ENCODE measurements at places on chromosomes 2 and 18.

GRCh38 chr2:188527141-188527540, 235.5 kb downstream of the GULP1 start:
- DNase-seq = no peak

- no peak for DNase-seq
These were observed 161.8 kb downstream of the FAM210A start for GRCh38 chr18:13564579-13564978.

DNA sequence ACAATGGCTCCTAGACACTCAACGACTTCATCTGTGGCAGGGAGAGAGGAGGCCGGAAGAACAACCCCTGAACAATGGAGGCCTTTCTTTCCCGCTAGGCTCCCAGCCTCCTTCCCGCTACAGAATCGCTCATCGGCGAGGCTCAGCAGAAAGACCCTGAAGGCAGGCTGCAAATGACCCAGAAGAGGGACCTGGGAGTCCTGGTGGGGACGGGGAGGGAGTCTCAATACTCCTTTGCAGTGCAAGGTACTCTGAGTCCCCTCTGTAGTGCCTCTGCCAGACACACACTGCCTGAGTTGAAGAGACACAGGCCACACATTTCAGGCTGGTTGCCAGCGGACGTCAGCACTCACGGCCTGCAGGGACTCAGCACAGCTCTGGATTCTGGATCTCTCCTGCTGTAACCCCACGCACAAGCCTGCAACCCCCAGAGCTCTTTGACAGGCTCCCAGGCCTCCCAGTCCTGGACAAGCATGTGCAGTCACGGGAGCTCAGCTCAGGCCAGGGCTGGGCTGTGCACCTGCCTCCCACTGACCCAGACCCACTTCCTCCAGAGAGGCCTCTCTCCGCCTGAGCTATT, 6.1 kb downstream of the GPR17 start:
- no peak for DNase-seq

GRCh38 chr18:64116571-64117175, 32.2 kb downstream of the LINC00305 start:
- DNase-seq = no peak

GRCh38 chr2:29276151-29276550, 160.9 kb downstream of the CLIP4 start:
- no peak for DNase-seq

DNA sequence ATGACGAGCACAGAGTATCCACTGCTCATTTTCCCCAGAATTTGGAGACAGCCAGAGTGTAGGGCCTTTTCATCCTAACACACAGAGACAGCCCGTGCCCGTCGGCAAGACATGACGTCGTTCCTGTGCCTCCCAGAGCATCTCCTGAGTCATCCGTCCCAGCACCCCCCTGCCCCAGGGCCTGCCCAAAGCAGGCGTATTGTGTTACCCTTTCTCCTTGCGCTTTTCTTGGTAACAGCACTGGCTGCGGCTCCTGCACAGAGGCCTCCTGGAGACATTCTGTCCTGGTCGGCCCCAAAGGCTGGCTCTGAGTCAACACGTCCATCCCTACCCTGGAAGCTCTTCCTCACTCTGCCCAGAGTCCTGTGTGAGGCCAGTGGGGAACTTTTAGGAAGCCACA, 217.1 kb downstream of the KLHL29 start:
- no peak for DNase-seq

- no peak for DNase-seq
These were observed 234.9 kb downstream of the PHLPP1 start for GRCh38 chr18:62950246-62950645.

- DNase-seq = no peak
These were observed 130.7 kb upstream of the SERTAD2 start for GRCh38 chr2:64784168-64785061.

GRCh38 chr2:195808189-195808588, 151.2 kb downstream of the SLC39A10 start:
- DNase-seq = no peak

- no peak for DNase-seq
These were observed 1364.8 kb downstream of the DPP10 start for GRCh38 chr2:115807276-115807675.

DNA sequence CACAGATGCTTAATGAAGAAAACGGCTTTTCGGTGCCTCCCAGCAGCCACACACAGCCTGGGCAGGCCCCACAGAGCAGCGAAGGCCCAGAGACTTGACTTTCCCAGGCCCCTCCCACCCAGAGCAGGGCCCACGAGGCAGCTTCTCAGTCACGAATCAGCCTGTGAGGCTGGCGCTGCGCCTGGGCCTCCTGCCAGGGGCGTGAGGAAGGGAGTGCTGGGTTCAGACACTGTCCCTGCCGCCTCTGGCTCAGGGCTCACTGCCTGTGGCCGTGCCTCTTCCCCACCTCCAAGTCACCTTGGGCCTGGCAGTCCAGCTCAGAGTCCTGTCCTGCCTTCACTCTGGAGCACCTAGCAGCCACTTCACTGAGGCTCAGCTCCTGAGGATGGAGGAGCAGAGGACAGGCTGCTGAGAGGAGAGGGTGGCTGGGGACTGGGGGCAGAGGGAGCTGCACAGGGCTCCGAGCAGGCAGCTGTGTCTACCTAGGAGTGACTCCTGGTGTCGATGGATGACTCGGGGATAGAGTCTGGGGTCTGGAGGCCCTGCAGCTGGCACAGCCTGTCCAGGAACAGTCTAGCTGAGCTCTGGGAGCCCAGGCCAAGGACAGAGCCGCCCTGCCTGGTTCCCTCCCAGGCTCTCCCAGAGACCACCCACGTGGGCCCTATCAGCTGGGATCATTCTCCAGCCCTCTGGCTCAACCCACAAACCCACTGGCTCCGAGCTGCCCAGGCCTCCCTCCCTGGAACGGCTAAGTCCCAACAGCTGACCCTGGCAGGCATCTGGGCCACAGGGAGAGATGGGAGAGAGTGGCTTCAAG, 36.4 kb upstream of the FOSL2 start:
- DNase-seq = no peak

GRCh38 chr2:134623796-134624195, 95.0 kb downstream of the TMEM163 start:
- DNase-seq = no peak

GRCh38 chr2:160167089-160167740, 32.9 kb downstream of the ITGB6 start:
- no peak for DNase-seq

DNA sequence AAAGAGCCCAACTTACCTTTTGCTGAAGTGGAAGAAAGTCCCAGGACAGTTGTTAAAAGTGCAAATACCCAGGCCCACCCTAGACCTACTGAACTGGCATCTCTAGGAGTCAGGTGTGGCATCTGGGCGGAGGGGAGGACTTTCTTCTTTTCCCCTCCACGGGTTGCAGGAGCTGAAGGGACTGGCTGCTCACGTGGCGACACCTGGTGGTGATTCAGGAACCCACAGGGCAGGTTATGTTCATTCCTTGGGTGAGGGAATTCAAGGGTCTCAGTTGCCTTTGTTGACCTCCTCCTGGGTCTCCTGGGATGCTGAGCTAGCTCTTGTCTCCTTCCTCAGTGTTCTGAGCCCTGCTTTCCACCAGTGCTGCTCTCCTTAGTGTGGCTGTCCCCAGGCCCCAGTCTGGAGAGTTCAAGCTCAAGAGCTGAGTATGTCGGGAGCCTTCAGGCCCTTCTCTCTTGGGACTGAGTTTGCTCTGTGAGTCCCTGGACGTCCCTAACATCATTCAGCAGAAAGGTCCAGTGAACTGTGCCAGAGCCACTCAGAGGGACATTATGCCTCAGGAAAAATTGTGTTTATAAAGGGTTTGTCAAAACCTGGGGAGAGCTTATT, 56.9 kb downstream of the DYSF start:
- DNase-seq = no peak

- no peak for DNase-seq
These were observed 4.5 kb downstream of the ZFP36L2 start for GRCh38 chr2:43221763-43222474.

- DNase-seq = no peak
These were observed 26.6 kb downstream of the BIN1 start for GRCh38 chr2:127080226-127080937.

DNA sequence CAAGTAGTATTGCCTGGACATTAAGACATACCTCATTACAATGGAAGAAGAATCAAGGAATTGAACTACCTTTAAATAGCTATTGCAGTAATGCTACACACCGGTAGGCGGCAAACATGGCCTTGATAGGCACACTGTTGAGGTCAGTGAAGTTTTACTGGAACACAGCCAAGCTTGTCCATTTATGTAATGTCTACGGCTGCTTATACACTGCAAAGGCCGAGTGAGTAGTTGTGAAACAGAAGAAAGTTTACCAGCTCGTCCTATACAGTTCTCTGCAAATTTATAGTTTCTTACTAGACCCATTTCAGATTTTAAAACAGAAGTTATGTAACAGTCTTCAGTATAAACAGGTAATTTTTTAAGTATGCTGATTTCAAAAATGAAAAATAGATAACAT, 38.8 kb downstream of the PPP4R1 start:
- DNase-seq = no peak

- DNase-seq = no peak
These were observed 1.4 kb upstream of the CAPN13 start for GRCh38 chr2:30808695-30809094.

DNA sequence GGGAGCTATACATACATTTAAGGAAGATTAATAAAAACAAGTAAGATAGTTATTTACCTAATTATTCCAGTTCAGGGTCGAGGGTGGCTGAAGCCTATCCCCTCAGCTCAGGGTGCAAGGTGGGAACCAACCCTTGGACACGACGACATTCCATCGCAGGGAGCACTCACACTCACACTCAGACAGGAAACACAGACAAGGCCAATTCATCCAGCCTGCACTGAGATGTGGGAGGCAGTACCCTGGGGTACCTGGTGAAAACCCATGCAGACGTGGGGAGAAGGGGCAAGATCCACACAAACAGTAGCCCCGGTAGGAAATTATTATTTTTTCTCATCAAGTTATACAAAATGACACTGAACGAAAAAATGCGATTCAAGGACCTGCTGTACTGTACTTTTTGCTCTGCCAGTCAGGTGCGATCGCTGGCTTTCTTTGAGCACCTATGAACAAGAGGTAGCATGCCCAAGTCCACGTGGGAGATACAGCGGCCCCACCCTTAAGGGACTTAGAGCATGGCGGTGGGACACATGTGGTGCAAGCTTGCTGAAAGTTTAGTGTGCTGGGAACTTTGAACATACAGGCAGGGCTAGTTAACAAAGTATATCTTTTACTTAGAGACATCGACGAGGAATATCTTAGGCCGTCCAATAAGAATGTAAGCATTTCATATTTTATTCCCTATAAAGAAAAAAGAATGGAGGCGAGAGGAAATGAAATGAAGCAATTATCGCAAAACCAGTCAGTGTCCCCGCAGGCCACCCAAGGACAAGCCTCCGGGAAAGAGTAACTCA, 624 bp downstream of the METTL8 start:
- DNase-seq = no peak

GRCh38 chr2:191488135-191488534, 189.8 kb upstream of the NABP1 start:
- DNase-seq = no peak

GRCh38 chr2:29218071-29218470, 102.9 kb downstream of the CLIP4 start:
- DNase-seq = no peak

DNA sequence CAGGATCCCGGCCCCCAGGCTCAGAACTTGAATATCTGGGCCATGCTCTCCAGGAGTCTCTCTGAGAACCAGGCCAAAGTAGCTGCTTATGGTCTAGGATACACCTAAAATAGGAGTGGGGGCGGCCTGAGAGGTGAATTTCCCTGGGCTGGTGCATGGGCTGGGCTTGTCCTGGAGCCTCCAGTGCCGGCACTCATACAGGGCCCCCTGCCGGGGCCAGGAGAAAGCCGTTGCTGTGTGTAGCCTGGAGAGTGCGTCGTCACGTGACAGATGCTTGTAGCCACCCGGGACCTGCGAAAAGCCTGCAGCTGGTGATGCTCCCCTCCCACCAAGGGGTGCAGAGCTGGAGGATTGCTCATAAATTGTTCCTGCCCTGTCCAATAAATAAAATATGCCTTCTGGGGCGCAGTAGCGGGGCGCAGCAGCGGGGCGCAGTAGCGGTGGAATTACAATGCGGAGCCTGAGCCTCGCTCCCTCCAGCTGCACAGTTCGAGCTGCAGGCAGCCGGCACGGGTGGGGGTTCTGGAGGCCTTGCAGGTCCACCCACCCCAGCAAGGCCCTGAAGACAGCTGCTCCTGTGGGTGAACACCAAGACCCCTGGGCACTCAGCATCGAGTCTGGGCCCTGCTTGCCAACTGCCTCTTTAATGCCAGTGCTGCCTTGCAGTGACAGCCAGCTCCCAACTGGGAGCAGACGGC, 289.9 kb downstream of the NDUFA10 start:
- DNase-seq = no peak

DNA sequence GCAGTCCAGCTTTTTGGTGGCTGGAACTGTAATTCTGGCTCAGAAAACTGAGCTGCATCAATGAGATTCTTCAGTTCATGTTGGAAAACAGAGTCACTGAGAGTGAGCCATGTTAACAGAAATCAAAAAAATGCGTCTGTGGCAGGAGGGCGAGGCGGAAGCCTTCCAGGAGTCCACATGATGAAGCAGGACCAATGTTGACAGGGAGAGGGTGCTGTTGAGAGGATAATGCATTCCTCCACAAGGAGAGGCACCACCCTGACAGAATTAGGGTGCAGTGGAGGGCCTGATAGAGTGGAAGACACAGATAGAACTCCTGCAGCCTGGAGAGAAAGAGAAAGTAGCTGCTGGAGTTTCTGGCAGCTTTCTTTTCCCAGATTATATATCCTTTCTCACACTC, 111.5 kb downstream of the MGAT5 start:
- no peak for DNase-seq

GRCh38 chr2:128103407-128103806, 12.4 kb downstream of the UGGT1 start:
- DNase-seq = no peak

GRCh38 chr18:6482198-6482977, 67.7 kb upstream of the L3MBTL4 start:
- no peak for DNase-seq

DNA sequence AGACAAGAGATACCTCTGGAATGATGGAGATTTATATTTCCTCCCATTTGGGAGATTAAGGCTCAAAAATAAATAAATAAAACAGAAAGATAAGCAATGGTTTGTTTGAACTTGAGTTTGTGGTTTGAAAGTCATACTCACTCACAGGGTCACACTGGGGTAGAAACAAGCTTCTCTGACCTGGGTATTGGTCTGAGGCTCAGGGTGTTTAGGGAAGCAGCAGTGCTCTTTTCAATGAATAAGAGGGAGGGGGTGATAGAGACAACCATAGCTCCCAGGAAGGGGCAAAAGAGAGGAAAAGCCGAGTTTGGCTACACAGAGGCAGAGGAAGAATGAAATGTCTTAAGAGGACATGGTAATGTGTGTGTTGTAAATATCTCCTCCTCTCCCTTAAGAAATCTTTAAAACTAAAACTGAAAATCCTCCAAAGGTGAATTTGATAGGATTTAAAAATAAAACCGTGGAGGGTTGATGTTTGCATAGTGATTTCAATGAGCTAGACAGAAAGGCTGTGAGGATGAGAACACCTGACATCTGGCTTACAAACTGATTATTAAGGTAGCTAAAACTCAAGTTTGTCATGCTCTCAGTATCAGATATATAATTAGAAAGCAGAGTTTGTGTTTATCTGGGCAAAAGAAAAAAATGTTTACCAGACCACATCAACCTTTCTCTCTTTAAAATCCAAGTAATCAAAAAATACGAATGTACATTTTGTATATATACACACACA, 159.9 kb upstream of the TMEFF2 start:
- DNase-seq = no peak

Measured in cortex of kidney (tissue), 1 donor.